Smooth muscle cell of trachea (primary cell): ENCODE measurements at places on chromosomes 2 and 18. TPM values are rescaled to one million over a fixed set of nuclear protein-coding genes. Genes with fewer than 3 reads are reported as not detected.

The EDAR gene
- total RNA-seq = not detected in 2 replicates

The SLC35F6 gene
- total RNA-seq = 37.1 and 69.5 TPM in 2 replicates

The INHBB gene
- not detected in 2 replicates for total RNA-seq

The LONRF2 gene
- total RNA-seq = under 0.01 TPM in 2 replicates

The TCF7L1 gene
- total RNA-seq = 2.5 and 2.8 TPM in 2 replicates

The ZNF397 gene
- total RNA-seq = 25.0 and 30.3 TPM in 2 replicates

The TBR1 gene
- under 0.01 TPM in 1 of 2 replicates, not detected in the other for total RNA-seq

The C18orf32 gene
- 11.9 and 15.5 TPM in 2 replicates for total RNA-seq

The CLHC1 gene
- 8.9 and 13.5 TPM in 2 replicates for total RNA-seq

The IL1RL2 gene
- total RNA-seq = 0.73 and 2.3 TPM in 2 replicates
